ENCODE measurements at places on chromosomes 6 and 20.

GRCh38 chr6:1789092-1789491 lies 179.4 kb downstream of the FOXC1 start:
- DNase-seq = no peak

GRCh38 chr6:37653933-37654565 lies 43.6 kb downstream of the MDGA1 start:
- DNase-seq = no peak

DNA sequence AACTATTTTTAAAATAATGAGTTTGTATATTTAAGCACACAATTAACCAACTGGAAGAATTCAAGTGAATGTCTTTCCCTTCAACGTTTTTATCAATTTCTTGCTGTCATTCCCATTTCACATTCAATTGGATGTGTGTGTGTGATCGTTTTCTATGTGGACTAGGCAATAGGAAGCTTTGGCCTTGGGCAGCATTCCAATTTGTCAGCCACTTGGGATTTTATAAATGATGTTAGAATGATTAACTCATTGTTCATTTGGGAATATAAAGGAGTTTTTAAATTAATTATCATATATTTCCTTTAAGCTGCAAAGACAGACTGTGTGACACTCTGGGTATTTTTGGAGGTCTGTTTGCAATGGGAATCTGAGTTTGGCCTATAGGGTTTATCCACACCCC lies 162.4 kb downstream of the COL9A1 start:
- DNase-seq = no peak

GRCh38 chr6:8839626-8840025 lies 404.3 kb upstream of the SLC35B3 start:
- no peak for DNase-seq

Measured in chondrocyte (in vitro differentiated cells).